Ovary (tissue), 10 donors: ENCODE measurements at places on chromosomes 7 and 10. TPM values are rescaled to one million over a fixed set of nuclear protein-coding genes. Genes with fewer than 3 reads are reported as not detected.

DNA sequence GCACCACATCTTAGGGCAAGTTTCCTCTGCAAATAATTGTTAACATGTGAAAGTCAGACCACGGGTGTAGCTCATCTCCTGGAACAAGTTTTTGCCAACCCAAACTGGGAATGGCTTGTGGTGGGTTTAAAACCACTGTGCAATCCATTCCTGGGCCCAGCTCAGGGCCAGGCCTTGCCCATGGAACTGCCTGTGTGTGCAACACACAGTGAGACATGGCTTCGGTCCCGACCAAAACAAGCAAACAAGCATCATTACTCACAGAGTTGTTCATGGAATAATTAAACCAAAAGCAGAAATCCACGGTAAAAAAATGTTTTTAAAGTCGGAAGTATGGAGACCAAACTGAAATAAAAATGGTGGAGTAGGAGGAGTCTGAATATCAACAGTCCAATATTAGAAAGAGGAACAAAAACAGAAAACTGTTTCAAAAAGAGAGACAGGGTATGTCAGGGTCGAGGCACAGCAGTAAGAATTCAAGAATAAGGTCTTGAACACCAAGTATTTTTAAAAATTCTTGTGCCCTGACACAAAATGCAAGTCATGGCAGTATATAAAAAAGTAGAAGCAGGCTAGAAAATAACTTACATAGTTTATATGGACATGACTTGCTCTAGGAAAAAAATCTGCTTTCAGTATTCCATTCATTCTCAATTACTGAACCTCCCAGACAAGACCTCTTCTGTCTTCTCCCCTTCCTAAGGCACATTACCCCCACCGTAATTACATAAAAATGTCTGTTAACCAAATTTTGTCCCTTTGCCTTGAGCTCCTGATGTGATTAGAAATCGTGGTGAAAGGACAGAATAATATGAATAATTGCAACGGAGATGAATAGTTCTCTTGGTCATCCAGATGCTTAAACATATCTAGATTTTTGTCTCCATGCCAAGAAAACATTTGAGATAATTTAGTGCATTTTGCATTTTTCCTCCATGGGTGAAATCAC is 88.4 kb downstream of the FAS start:
- no peak overlapping the region for H3K27ac ChIP-seq
- H3K4me3 ChIP-seq = no peak overlapping the region
- H3K4me1 ChIP-seq = no peaks in the 10 kb centered on the region

- DNase-seq = no peak
- H3K36me3 ChIP-seq = no peaks in the 10 kb centered on the region
- no peak overlapping the region for H3K4me3 ChIP-seq
Observed at GRCh38 chr7:27971171-27971812, 209.3 kb downstream of the JAZF1 start.

DNA sequence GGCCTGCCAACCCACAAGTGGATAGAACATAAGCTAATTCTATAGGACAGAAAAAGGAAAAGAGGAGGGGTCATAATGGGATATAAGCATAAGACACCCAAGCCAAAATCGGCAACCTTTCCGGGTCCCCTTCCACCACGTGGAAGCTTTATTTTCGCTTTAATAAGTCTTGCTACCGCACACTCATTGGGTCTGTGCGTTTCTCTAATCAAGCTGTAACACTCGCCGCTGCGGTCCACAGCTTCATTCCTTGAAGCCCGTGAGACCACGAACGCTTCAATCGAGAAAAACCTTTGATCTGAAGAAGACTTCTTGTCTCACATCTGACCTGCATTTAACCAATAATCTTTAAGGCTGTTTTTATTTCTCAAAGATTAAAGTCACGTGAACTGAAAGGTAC is 35.8 kb upstream of the HECW1 start:
- H3K27ac ChIP-seq = no peak overlapping the region
- peaks cover 2% of the 10 kb centered on the region for H3K4me1 ChIP-seq
- no peak overlapping the region for H3K4me3 ChIP-seq
- no peak for DNase-seq

GRCh38 chr10:91513598-91514424 is 103.7 kb downstream of the HECTD2 start:
- no peak overlapping the region for H3K4me3 ChIP-seq
- H3K27me3 ChIP-seq = no peaks in the 10 kb centered on the region
- DNase-seq = no peak
- H3K4me1 ChIP-seq = no peaks in the 10 kb centered on the region
- no peaks in the 10 kb centered on the region for H3K36me3 ChIP-seq

DNA sequence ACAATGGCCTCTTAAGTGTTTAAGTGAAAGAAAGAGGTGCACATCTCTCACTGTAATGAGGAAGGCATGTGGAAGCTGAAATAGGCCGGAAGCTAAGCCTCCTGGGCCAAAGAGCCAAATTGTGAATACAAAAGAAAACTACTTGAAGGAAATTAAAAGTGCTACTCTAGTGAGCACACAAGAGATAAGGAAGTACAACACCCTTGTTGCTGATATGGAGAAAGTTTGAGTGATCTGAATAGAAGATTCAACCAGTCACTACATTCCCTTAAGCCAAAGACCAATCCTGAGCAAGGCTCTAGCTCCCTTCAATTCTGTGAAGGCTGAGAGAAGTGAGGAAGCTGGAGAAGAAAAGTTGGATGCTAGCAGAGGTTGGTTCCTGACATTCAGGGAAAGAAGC is 8.2 kb downstream of the DKK1 start:
- H3K4me3 ChIP-seq = no peak overlapping the region
- no peaks in the 10 kb centered on the region for H3K27me3 ChIP-seq
- no peak overlapping the region for H3K27ac ChIP-seq

DNA sequence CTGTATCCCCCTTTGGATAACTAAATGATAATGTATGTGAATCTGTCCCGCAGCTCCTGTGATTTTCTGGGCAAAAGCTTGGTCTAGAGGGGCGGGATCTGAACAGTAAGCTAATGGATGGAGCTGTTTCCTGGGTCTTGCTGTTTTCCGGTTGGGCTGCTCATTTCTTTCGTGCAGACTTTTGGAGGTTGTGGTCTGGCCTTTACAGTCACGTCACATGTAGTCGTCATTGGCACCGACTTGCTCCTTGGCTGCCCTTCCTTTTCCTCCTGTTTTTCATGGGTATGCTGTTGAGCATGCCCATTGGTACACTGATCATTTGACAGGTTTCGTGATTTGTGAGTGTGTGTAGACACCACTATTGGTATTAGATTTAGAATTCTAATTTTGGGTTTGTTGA is 2.0 kb downstream of the FBH1 start:
- H3K36me3 ChIP-seq = no peaks in the 10 kb centered on the region
- no peaks in the 10 kb centered on the region for H3K27me3 ChIP-seq
- no peak for DNase-seq
- H3K4me3 ChIP-seq = no peak overlapping the region
- H3K27ac ChIP-seq = no peak overlapping the region

GRCh38 chr10:131009791-131010190 is 301.7 kb downstream of the TCERG1L start:
- H3K36me3 ChIP-seq = no peaks in the 10 kb centered on the region
- H3K27me3 ChIP-seq = no peaks in the 10 kb centered on the region
- H3K27ac ChIP-seq = no peak overlapping the region
- H3K4me3 ChIP-seq = no peak overlapping the region
- no peak for DNase-seq
- no peaks in the 10 kb centered on the region for H3K4me1 ChIP-seq

Gene MYO1G
- 0.64 TPM for polyA plus RNA-seq

Gene NUDT13
- polyA plus RNA-seq = 2.6 TPM

Gene C7orf57
- polyA plus RNA-seq = 0.02 TPM

Gene FAM20C
- 28.9 TPM for polyA plus RNA-seq

Gene CHRM2
- polyA plus RNA-seq = 0.05 TPM

Gene GIMAP6
- 38.1 TPM for polyA plus RNA-seq

Gene ASB10
- not detected for polyA plus RNA-seq
